ENCODE measurements at places on chromosomes 5 and 9. TPM values are rescaled to one million over a fixed set of nuclear protein-coding genes. Genes with fewer than 3 reads are reported as not detected.

The ANKRD34B gene
- total RNA-seq: not detected

The ANKRD20A1 gene
- total RNA-seq: under 0.01 TPM

The SLC36A1 gene
- 9.8 TPM for total RNA-seq

The GABRB2 gene
- total RNA-seq: not detected

The GPR21 gene
- total RNA-seq: 1.4 TPM

The DNAH5 gene
- 0.50 TPM for total RNA-seq

The GRM6 gene
- total RNA-seq: not detected

The IFNB1 gene
- total RNA-seq: under 0.01 TPM

The RIOK2 gene
- total RNA-seq: 29.8 TPM

The TAF11L14 gene
- not detected for total RNA-seq

The ALG2 gene
- 61.4 TPM for total RNA-seq

The CPEB4 gene
- 52.6 TPM for total RNA-seq

The PRSS3 gene
- total RNA-seq: 3.1 TPM

The PTGES2 gene
- 116 TPM for total RNA-seq

The TTC1 gene
- 42.0 TPM for total RNA-seq

The NR2F1-AS1 gene
- total RNA-seq: 0.34 TPM

The PLPPR1 gene
- total RNA-seq: not detected

The QRFP gene
- not detected for total RNA-seq

The ARSK gene
- total RNA-seq: 9.9 TPM

The NDST1 gene
- 19.5 TPM for total RNA-seq

The PCDHGA3 gene
- 0.36 TPM for total RNA-seq

The TAF1L gene
- under 0.01 TPM for total RNA-seq

The C5orf15 gene
- 50.1 TPM for total RNA-seq

The DENND1A gene
- 9.9 TPM for total RNA-seq

The CD72 gene
- total RNA-seq: 1.0 TPM

The MAP3K1 gene
- total RNA-seq: 14.4 TPM

The SMIM32 gene
- not detected for total RNA-seq

The FGD3 gene
- total RNA-seq: 0.34 TPM

The SLC6A18 gene
- not detected for total RNA-seq

The PDCD1LG2 gene
- 7.8 TPM for total RNA-seq

The PTPN3 gene
- 35.2 TPM for total RNA-seq

The SCGB3A1 gene
- not detected for total RNA-seq

The SH3RF2 gene
- total RNA-seq: 32.2 TPM

The CCNO gene
- 1.6 TPM for total RNA-seq

The STARD4 gene
- total RNA-seq: 83.4 TPM

The FOXI1 gene
- not detected for total RNA-seq

The C5orf63 gene
- total RNA-seq: 4.0 TPM

The SPOCK1 gene
- 53.3 TPM for total RNA-seq

The BTF3 gene
- 355 TPM for total RNA-seq

The ENTREP1 gene
- total RNA-seq: 0.68 TPM

The TMEM252 gene
- not detected for total RNA-seq

The ALDH1B1 gene
- 8.9 TPM for total RNA-seq

The PCDHGA2 gene
- 1.00 TPM for total RNA-seq

The SLC6A3 gene
- total RNA-seq: not detected

The LCN12 gene
- not detected for total RNA-seq

The WDR5 gene
- 33.5 TPM for total RNA-seq

The NEURL1B gene
- total RNA-seq: 4.8 TPM

The FOXD4L5 gene
- total RNA-seq: under 0.01 TPM

The GCNT1 gene
- total RNA-seq: 2.4 TPM

The LURAP1L gene
- total RNA-seq: 70.7 TPM

The FAM219A gene
- 10.0 TPM for total RNA-seq

The TNFSF15 gene
- total RNA-seq: 2.8 TPM
